ENCODE measurements at places on chromosomes 16 and 17.

DNA sequence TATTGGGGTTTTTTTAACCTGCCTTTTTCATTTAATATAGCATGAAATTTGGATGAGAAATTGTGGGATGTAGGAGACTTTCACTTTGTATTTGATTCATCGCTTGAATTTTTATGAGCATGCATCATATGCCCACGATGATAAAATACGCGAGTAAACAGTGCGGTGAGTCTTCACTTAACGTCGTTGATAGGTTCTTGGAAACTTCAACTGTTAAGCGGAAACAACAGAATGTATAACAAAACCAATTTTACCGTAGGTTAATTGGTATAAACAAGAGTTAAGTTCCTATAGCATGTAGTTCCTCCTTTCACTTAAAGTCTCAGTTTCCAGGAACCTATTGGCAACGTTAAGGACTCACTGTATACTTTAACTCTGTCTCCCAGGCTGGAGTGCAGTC, 28.7 kb downstream of the MMP15 start:
- DNase-seq: no peak

DNA sequence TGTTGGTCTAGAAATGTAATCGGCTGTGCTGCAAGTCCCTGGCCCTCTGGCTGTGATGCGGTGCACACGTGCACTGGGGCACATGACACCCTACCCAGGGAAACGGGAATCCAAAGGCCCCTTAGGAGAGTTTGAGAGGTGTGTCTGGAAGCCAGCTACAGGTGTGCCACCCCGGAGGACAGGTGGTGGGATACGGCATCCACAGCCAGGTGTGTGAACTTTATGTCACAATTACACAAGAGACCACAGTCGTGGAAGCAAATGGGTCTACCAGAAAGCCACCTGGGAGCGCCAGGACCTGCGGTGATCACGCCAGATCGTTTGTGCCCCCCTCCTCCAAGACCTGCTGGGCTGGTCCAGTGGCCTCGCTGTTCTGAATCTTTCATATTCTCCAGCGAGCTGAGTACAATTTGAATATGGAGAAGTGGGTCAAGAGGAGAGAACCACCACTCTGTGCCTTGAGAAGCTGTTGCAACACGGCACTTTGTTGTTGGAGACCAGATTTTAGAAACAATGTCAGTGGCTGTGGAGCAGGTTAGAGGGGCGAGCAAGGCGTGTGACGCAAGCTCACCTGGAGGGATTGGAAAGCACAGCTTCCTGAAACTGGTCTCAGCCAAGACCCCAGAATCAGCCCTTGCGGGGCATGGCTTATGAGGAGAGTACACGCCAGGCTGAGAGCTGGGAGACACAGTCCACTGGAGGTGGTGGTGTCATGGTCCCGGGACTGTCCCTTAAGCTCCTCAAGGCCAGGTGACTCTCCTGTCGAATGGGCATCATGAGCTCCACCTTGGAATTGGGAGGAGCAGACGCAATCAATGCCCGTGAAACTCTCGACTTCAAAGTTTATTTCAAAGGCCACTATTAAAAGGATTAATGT, 37.4 kb downstream of the COX4I1 start:
- DNase-seq: no peak

DNA sequence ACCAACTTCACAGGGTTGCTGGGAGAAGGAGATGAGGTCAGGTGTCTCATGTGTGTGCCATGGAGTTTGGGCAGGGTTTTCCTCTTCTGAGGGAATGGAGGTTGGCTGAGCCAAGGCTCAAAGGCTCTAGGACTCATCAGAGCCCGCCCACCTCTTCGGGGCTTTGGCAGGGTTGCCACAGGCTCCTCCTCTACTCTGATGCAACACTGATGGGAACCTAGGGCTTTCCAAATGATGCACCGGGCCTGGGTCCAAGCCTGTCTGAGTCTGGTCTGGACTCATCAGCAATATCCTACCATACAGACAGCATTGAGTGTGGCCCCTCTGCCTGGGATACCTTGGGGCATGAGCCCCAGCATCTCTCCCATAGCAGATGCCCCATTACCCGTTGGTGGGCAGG, 59.5 kb upstream of the LHX1 start:
- no peak for DNase-seq

DNA sequence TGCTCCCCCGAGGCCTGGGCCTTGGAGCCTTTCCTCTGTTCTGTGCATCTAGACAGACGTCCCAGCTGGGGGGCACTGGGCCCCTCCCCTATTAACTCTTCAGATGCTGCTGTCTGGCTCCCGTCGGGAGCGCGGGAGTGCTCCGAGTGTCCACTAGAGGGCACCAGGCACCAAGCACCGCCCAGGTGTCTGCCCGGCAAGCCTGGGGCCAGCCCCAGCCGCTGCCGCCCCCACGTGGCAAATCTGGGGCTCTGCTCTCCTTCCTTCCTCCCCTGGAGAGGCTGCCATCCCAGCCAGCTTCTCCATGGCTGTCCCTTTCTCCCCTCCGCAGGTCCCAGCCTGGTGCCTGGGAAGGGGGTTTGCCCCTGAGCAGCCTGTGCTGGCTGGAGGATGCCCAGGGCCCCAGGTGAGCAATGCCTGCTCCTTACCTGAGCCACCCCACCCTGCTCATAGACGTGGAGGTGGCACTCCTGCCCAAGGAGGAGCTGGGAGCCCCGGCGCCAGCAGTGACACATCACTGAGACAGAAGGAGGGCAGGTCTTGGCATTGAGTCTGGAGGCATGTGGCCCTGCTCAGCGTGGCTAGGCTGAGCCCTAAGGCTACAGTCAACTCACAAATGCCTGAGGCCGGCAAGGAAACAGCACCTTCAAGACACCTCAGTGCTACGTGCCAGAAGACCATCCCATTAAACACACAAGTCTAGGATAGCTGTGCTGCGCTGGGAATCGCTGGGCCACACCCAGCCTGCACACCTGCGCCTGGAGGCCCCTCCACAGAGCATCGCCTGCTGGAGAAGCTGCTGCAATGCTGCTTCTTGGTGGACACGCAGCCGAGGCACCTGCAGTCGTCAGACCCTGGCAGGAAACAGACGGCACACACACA, 19.7 kb downstream of the TMEM235 start:
- peak; percentile 96 for DNase-seq

GRCh38 chr17:77445760-77446532, 305.2 kb downstream of the SEC14L1 start:
- no peak for DNase-seq

DNA sequence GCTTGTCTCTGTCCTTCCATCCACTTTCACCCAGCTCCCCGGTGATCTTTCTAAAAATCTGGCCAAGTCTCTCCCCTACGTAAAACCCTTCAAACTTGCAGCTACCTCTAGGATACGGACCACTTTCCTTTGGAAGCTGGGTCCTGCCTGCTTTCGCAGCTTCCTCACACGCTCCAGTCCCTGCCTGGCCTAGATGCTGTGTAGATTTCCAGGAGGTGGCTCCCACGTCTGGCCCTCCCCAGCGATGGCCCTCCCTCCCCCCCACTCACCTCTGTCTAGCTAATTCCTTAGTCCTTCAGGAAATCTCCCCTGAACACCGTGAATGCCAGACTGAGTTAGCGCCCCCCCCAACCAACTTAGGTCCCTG, 579 bp upstream of the LRRC59 start:
- DNase-seq: no peak

GRCh38 chr17:14299280-14300141, 1.4 kb upstream of the HS3ST3B1 start:
- peak; percentile 89 for DNase-seq

DNA sequence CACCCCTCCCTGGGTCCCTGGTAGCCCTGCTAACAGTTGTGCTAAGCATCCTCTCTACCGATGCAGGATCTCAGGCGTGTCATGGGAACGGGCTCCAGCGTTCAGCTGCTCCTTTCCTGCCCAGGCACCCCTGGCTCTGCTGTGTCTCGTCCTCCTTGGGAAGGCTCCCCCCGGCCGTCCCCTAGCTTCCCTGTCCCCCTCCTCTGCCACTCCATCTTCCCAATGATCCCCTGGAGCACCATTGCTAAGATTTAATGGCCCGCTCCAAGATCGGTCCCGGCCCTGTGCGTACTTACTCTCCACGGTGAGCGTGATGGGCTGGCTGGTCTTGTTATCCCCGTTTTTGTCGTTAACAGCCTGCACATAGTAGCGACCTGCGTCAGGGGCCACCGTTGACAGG, 135.5 kb upstream of the CDC42EP4 start:
- no peak for DNase-seq

DNA sequence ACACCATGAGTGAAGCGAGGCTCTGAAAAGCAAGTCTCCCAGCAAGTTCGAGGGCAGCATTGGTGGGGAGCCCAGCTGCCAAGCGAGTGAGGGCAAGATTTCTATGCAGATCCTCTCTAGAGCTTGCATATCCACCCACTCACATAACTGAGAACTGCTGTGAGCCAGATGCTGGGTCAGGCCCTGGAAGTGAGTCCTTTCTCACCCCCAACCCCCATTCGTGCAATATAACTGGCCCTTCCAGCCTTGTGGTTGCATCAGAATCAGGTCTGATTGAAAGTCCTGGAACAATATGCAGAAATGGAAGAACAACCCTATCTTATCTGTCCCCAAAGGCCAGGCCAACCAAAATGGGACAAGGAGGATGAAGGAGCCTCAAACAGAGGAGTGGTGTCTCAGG, 146.6 kb downstream of the IRX5 start:
- no peak for DNase-seq

- no peak for DNase-seq
Measured at GRCh38 chr17:71251276-71251675, 869.5 kb upstream of the SOX9 start.

DNA sequence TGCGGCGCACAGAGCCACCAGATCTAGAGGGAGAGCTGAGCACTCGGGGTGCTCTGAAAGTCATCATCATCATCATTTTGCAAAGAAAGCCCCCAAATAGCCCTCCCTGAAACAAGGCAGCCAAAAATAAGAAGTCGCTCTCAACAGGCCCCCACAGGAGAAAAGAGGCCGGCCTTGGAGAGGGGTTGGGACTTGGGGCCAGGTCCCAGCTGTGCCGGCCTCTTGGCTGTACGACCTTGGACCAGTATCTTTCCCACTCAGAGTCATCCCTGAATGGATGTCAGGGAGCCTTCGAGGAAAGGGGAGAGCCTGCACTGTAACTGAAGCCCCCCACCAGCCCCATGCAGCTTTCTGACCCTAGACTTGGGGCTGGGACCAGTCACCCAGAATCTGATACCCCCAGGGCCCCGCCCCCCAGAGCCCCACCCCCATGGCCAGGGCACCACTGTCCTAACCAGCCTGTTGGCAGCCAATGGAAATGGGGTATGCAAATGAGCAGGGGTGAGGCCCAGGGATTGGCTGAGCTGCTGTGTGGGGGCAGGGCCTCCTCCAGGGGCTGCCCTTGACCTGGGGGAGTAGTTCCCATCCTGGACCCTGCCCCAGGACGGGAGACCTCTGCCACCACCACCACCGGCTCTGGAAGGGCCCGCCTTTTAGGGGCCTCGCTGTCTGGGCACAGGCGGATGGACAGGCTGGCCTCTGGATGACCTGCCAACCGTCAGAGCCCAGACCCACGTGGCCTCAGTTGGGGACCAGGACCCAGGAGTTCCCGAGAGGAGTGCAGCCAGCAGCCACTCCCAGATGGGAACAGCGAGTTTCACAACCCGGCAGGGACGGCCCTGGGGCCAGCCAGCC, 15.4 kb downstream of the ZFPM1 start:
- DNase-seq: peak; percentile 93

GRCh38 chr17:40063187-40063771, 514 bp downstream of the THRA start:
- DNase-seq: no peak

- DNase-seq: no peak
Measured at GRCh38 chr16:85761861-85762260, 11.0 kb upstream of the C16orf74 start.

- no peak for DNase-seq
Measured at GRCh38 chr16:62933929-62934328, 897.7 kb upstream of the CDH8 start.

GRCh38 chr17:49576088-49576916, 631 bp downstream of the NXPH3 start:
- DNase-seq: peak; percentile 92

DNA sequence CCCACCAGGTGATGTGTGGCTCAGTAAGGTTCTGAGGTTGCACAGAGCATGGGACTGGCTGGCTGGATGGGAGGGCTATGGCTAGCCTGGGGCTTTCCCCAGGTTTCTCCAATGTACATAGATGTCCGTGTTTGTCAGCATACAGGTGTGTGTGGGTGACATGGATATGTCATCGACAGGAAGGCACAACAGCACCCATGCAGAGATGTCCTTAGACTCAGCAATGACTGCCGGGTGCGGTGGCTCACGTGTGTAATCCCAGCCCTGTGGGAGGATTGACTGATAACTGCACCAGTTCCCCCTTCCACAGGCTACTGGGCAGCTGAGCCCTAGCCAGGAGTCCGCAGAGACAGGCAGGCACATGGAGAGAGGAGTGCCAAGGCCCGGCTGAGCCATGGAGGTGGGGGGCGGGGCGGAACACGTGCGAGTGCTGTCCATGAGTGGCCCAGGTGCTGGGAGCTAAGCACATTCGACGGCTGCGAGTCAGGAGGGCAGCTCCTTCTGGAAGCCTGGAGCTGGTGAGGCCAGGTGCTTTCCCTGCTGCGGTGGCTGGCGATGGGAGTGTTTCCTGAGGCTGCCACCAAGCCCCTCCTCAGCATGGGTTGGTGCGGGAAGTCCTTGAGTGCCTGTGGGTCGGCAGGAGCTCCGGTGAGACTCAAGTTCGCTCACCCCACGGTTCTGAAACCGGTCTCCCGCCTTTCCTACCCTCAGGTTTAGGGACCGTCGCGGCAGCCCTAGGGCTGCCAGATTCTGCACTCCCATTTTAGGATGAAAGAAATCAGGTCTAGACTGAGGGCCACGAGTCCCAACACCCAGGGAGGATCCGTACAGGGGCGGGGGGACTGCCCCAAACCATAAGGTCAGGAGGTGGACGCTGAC, 858 bp upstream of the ASPSCR1 start:
- DNase-seq: peak; percentile 79

DNA sequence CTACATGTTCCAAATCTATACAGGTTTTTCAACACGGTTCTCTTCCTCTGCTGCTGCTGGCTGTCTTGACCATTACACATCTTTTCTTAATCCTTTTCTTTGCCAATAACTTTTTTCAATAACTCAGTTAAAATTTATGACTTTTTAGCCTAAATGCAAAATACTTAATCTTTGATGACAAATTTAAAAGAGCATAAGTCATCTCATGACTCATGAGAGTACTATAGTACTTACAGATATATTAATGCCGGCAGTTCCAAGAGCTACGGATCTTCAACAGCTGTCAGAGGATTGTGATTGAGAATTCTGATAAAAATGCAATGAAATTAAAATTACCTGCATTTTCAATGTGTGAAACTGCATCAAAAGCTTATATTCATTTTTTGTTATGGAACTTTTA, 105.5 kb downstream of the KPNA2 start:
- no peak for DNase-seq

- DNase-seq: no peak
Measured at GRCh38 chr16:66159987-66160386, 206.5 kb upstream of the CDH5 start.

DNA sequence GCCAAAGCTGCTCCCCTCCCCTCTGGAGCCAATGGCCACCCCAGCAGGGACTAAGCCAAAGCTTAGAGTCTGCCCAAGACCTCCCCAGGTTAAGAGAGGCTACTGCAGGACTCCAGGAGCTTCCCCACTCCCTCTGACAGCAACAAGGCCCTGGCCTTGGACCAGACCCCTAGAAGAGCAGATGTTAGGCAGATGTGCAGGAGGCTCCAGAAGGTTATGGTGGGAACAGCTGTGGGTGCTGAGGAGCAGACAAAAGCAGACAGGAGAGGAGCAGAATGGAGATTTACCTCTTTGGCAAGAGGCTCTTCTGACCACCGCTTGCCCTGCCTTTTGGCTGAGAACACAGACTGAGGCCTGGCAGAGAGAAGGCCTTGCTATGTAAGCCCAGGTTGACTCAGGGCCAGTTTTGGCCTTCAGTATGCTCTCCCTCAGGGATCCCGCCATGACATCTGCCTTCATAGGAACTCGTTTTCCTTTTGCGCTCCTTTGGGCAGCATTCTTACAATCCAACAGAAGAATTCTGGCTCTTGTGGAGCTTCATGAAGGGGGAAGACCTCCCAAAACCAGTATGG, 113.0 kb downstream of the RBFOX3 start:
- DNase-seq: no peak

All from islet precursor cell (in vitro differentiated cells).